ENCODE measurements at places on chromosomes 6 and 20.

GRCh38 chr20:46406986-46407670, 713 bp upstream of the ELMO2 start:
- DNase-seq = peak; percentile 57

DNA sequence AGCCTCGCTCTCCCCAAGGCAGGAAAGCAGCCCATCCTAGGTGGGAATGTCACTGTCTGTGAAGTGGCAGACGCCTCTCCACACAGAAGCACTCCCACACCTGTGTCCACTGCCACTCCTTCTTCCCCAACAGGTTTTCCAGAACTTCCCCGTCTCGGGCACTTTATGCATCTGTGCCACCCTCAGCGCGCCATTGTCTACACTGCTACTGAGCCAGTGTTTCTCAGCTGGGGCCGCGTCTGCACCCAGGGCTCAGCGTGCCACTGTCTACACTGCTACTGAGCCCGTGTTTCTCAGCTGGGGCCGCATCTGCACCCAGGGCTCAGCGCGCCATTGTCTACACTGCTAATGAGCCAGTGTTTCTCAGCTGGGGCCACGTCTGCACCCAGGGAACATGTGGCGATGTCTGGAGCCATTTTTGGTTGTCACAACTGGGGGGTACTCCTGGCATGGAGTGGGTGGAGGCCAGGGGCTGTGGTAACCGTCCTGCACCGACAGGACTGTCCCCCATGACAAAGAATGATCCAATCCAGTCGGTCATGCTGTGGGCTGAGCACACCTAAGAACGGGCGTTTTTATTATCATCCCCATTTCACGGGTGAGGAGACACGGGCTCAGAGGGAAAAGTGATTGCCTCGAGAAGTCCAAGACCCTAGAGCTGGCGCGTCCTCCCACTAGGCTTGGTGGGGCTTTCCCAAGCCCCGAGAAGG, 41.7 kb upstream of the ZBP1 start:
- DNase-seq = no peak

DNA sequence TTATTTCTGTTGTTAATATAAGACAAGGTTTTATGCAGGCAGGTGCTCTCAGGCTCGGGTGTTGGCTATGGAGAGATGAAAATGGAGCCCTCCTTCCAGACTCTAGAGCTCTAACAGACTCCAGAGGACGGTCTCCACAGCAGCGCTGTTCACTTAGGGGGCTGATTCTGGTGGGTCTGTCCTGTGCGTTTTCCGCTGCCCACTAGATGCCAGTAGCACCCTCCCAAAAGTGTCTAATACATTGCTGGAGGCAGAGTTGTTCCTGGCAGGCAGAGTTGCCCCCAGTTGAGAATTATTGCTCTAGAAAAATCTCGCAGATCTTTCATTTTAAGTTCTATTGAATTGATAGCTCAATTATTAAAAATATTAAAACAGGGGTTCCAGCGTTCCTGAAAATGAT, 109.9 kb downstream of the MAP3K4 start:
- DNase-seq = no peak

GRCh38 chr6:78465059-78465634, 402.2 kb upstream of the IRAK1BP1 start:
- no peak for DNase-seq

- DNase-seq = no peak
These were observed 628.1 kb upstream of the CITED2 start for GRCh38 chr6:140002396-140003022.

DNA sequence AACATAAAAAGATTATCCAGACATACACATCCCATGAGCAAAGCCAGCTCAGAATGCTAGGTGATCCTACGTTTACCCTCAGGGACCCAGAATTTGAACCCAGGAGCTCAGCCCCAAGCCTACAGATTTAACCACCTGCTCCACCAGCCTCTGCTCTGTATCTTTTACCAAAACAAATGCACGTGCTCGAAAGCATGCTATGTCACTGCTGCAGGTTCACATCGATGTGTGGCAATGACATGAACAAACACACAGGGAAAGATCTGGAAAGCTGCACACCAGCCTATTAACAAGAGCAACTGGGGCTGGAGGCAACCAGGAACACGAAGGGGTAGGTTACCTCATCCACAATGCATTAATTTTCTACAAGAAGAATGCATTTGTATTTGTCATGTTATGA, 32.1 kb downstream of the PREX1 start:
- no peak for DNase-seq
